Hepatic stellate cell (primary cell): ENCODE measurements at places on chromosomes 4 and X.

GRCh38 chr4:152482211-152482610, 53.7 kb downstream of the FBXW7 start:
- DNase-seq = no peak

DNA sequence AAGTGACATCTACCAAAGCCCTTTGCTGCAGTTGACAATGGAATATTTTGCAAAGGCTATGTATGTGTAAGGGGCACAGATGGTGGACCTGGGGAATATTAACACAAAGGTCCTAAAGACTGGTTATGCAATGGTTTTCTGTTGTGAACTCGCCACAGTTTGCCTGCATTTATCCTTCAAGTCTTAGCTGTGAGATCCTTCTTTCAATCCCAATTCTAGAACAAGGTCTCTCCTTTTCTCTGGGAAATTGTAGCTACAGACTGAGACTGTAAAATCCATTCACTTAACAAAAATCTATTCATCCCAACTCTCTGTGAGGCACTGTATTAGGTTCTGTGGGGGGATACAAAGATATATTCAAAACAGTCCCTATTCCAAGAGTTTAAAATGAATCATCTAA, 250.4 kb downstream of the GPM6A start:
- no peak for DNase-seq

- no peak for DNase-seq
These were observed 3.9 kb downstream of the BST1 start for GRCh38 chr4:15706646-15707362.

DNA sequence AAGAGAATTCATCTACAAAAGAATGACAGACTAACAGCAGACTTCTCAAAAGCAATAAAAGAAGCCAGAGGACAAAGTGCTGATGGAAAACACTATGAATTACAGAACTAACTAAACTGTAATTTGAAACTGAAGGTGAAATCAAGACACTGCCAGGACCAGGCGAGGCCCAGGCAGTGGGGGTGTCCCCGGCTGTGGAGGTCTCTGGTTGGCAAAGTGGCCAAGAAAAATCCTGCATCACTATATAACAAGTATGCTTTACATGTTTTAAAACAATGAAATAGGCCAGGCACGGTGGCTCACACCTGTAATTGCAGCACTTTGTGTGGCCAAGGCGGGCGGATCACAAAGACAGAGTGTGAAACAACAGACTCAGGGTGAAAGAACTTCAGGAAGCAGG, 32.9 kb downstream of the CHM start:
- DNase-seq = no peak

DNA sequence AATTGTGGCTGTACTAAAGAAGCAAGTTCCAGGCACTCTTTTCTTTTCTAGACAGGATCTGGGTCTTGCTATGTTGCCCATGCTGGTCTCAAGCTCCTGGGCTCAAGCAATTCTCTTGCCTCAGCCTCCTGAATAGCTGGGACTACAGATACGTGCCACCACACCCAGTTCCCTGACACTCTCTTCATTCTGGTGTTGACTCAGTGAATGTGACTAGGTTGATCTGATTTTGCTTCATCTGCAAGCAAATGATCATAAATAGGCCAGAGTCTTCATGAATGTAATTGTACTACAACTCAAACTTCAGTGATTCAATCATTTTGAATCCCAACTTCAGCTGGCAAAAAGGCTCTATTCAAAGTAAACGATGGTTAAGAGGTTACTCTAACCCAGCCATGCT, 78.5 kb downstream of the APBB2 start:
- no peak for DNase-seq

GRCh38 chrX:40323977-40324376, 226.2 kb upstream of the BCOR start:
- no peak for DNase-seq

DNA sequence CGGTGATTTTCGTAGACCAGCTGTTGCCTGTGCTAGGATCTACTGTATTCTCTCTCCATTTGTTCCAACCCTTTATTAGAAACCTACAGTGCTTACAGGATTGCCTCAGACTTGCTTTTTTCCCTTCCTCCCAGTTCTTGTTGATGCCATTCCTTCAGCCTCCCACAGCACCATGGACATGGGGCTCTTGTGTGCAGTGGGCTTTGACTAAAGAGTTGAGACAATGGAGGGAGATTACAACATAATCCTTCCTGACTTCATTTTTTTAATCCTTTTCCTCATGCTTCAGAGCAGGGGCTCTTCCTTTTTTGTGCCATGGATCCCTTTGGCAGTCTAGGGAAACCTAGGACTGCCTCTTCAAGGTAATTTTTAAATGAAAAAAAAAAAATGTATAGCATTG, 92.1 kb downstream of the BMPR1B start:
- no peak for DNase-seq

DNA sequence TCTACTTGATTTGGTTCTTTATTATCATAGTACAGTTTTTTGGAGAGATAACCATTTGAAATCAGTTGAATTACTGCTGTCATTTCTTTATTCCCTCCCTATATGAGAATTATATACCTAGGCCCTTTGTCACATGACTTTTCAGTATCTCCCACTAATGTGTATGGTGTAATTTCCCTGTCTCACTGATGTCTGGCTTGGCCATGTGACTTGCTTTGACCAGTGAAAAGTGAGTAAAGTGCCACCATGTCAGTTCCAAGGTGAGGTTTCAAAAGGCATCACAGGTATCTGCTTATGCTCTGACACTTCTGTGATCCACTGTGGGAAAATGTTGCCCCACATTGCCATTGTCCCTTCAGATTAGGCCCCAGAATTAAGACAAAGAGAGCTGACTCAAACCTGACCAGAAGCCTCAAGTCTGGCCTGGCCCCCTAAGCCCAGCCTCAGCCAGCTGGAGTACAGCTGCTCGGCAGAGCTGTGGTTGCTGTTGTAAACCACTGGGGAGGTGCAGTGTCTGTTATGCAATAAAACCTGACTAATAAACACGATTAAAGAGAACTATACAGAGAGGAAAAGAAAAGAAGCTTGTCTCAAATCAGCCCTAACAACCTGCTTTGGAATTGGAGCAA, 27.5 kb downstream of the SETD7 start:
- peak; percentile 40 for DNase-seq
